BJ (cell line): ENCODE measurements at places on chromosomes 2 and 18. TPM values are rescaled to one million over a fixed set of nuclear protein-coding genes. Genes with fewer than 3 reads are reported as not detected.

The SRSF7 gene
- polyA plus RNA-seq, result 110 and 172 TPM in 2 replicates

The TMBIM1 gene
- 116 and 206 TPM in 2 replicates for polyA plus RNA-seq

The REG3A gene
- polyA plus RNA-seq, result not detected in 2 replicates

The SERPINB13 gene
- not detected in 2 replicates for polyA plus RNA-seq

The ZDBF2 gene
- polyA plus RNA-seq, result 2.5 and 5.1 TPM in 2 replicates

The GPN1 gene
- 40.8 and 61.0 TPM in 2 replicates for polyA plus RNA-seq

The THSD7B gene
- 0.07 and 0.13 TPM in 2 replicates for polyA plus RNA-seq

The UCN gene
- polyA plus RNA-seq, result 0.17 and 0.34 TPM in 2 replicates

The STARD6 gene
- polyA plus RNA-seq, result not detected in 2 replicates

The FLACC1 gene
- 0.49 and 1.1 TPM in 2 replicates for polyA plus RNA-seq

The SIX3 gene
- not detected in 2 replicates for polyA plus RNA-seq

The KLF7 gene
- polyA plus RNA-seq, result 30.2 and 41.9 TPM in 2 replicates

The ZSWIM2 gene
- 0.04 and 0.05 TPM in 2 replicates for polyA plus RNA-seq

The ITPRID2 gene
- polyA plus RNA-seq, result 52.7 and 62.9 TPM in 2 replicates

The CCNT2 gene
- polyA plus RNA-seq, result 9.1 and 13.8 TPM in 2 replicates

The TUBA3E gene
- not detected in 2 replicates for polyA plus RNA-seq

The OSBPL6 gene
- 3.7 and 5.1 TPM in 2 replicates for polyA plus RNA-seq

The PRPF40A gene
- polyA plus RNA-seq, result 82.4 and 135 TPM in 2 replicates
